ENCODE measurements at places on chromosomes 2 and 18. TPM values are rescaled to one million over a fixed set of nuclear protein-coding genes. Genes with fewer than 3 reads are reported as not detected.

The SGO2 gene
- 23.3 TPM for total RNA-seq

The COLEC11 gene
- 0.09 TPM for total RNA-seq

The AKAIN1 gene
- not detected for total RNA-seq

The DYSF gene
- 1.2 TPM for total RNA-seq

The ONECUT2 gene
- total RNA-seq: under 0.01 TPM

The OTX1 gene
- total RNA-seq: 0.57 TPM

The SERPINB13 gene
- not detected for total RNA-seq

The SPP2 gene
- not detected for total RNA-seq

The EPB41L3 gene
- total RNA-seq: 28.0 TPM

The RSAD2 gene
- total RNA-seq: 0.63 TPM

The NCKAP5 gene
- 1.7 TPM for total RNA-seq

The BMP10 gene
- total RNA-seq: not detected

The DYNAP gene
- total RNA-seq: not detected

The ARHGAP25 gene
- total RNA-seq: 0.36 TPM

The PTPRN gene
- total RNA-seq: 1.8 TPM

The DNER gene
- not detected for total RNA-seq

The TBR1 gene
- total RNA-seq: not detected

The GTF2A1L gene
- total RNA-seq: not detected

The ANKRD62 gene
- not detected for total RNA-seq

The VWA3B gene
- not detected for total RNA-seq

The RHBDD1 gene
- 45.0 TPM for total RNA-seq

The CACNB4 gene
- total RNA-seq: 4.8 TPM

The SCN7A gene
- total RNA-seq: under 0.01 TPM

The LAMA1 gene
- 30.1 TPM for total RNA-seq

The MAL gene
- not detected for total RNA-seq

The CROCC2 gene
- 0.41 TPM for total RNA-seq

The ZNF804A gene
- 12.9 TPM for total RNA-seq

The TACR1 gene
- total RNA-seq: 0.09 TPM

The RAB31 gene
- 90.4 TPM for total RNA-seq

The CFAP65 gene
- total RNA-seq: not detected

The FECH gene
- total RNA-seq: 29.9 TPM

The SLC19A3 gene
- total RNA-seq: 1.6 TPM

The MYO5B gene
- 0.16 TPM for total RNA-seq

The CCDC74B gene
- 9.7 TPM for total RNA-seq

The CYRIA gene
- total RNA-seq: 5.6 TPM

The HSPD1 gene
- total RNA-seq: 158 TPM

The TMEM178A gene
- total RNA-seq: 0.36 TPM

The ANKRD53 gene
- 6.5 TPM for total RNA-seq

The KIAA2012 gene
- not detected for total RNA-seq

The ANKRD36B gene
- 49.8 TPM for total RNA-seq

The UGT1A1 gene
- not detected for total RNA-seq

The TANC1 gene
- 11.9 TPM for total RNA-seq

The MALT1 gene
- total RNA-seq: 56.1 TPM

The HOXD3 gene
- total RNA-seq: not detected

The MAB21L4 gene
- total RNA-seq: not detected

Data from fibroblast of the aortic adventitia (primary cell).